ENCODE measurements at places on chromosomes 5 and 9.

GRCh38 chr5:91357806-91358205 is 25.3 kb downstream of the ARRDC3 start:
- DNase-seq, result no peak

DNA sequence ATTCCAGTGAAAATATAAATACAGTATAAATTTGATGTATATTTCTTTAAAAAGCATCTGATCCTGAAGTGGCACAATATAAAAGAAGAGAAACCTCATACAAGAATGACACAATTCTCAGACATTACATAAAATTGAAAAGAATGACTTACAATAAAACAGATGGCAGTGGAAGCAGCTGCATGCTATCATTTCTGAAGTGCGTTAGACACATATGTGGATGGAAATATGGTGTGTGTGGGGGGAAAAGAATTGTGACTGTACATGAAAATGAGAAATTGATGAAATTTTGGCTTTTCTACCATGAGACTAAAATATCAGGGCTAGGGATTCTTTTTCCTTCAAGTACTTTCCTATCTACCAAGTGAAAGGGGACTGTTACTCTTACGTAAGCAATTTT is 45.9 kb upstream of the CDH18 start:
- no peak for DNase-seq

DNA sequence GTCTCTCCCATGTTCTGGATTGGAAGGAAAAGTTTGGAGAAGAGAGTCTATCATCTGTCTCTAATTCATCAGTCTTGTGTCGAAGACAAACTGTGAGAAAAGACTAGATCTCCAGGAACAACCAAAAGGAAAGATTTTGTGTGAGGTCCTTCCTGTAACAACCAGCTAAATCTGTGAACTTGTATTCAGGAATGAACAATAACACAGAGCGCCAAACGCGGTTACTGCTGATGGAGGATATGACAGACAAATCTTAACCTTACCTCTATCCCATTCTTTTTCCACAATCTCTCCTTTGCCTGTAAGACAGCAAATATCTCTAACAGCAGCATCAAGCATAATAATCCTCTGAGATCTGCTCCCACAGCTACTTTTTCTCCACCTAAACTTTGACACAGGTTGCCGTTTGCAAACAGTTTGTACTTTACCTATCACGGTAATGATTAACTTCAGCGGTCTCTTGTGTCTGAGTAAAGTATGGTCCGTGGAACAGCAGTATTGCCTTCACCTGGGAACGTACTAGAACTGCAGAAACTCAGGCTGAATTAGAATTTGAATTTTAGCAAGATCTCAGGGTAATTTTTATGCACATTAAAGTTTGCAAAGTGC is 387.6 kb downstream of the ELAVL2 start:
- no peak for DNase-seq

DNA sequence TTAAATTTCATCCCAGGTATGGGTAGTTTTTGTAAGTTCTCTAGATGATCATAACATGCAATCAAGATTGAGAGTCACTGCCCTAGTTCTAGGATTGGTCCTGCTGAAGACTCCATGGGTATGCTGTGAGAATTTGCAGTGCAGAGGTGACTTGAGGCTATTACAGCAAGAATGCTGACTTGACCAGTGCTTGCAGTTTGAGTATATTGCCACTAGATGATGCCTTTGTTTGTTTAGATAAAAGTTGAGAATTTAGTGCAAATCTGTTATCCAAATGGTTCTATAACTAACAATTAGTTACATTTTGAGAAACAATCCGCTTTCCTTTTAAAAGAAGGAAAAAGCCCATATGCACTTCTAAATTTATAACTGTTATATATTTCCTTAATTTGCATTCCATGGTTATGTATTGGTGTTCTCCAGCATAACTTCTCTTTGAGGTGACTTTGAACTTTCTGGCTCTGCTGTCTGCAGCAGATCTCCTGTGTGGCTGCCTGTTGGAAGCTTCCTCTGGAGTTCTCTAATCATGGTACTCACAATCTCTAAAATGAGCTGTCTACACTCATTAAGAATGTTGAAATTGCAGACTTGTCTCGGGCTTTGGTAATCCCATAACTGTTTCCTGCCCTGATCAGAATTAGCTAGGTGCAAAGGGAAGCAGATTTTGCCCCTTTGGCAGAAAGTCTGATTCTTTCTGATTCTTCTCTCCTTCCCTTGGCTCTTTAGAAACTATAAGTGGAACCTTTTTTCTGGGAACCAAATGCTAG is 24.9 kb downstream of the MELK start:
- no peak for DNase-seq

DNA sequence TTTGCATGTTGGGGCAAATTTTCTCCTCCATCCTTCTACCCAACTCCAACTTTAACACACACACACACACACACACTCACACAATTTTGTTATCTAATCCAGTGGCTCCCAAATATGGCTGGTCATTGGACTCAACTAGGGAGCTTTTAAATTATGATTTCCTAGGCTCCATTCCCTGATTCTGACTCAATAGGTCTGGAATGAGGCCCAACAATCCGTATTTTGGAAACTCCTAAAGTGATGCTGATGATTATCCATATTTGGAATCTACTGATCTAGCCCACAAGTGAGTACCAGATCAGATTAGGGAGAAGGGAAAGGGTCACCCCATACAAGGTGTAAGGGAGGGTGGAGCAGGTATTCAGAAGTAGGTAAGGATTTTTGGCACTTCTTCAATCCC is 309.7 kb downstream of the TLE1 start:
- DNase-seq, result no peak

DNA sequence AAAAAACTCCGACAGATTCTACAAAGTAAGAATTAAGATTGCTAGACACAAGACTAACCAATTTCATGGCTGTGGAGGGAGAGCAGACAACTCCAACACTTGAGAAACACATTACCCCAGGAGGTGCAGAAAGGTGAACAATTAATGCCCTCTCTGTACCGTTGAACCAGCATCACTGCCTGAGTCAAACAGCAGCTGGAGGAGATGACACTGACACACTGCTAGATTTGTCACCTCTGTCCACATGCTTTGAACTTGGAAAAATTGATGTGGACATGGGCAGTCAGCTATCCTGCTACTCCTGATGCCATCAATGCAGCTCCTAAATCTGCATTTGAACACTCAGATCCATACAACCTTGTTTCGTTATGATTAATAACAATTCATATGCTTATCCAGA is 51.7 kb downstream of the GPBP1 start:
- no peak for DNase-seq

- DNase-seq, result no peak
Observed at GRCh38 chr9:137181680-137182079, 6.7 kb downstream of the ANAPC2 start.

- no peak for DNase-seq
Observed at GRCh38 chr5:107263387-107264018, 407.2 kb downstream of the EFNA5 start.

GRCh38 chr9:12065050-12065449 is 628.1 kb upstream of the TYRP1 start:
- DNase-seq, result no peak
